Mucosa of gallbladder (tissue), 1 donor: ENCODE measurements at places on chromosomes 5 and 9. TPM values are rescaled to one million over a fixed set of nuclear protein-coding genes. Genes with fewer than 3 reads are reported as not detected.

The SPATA31E1 gene
- not detected for total RNA-seq

DNA sequence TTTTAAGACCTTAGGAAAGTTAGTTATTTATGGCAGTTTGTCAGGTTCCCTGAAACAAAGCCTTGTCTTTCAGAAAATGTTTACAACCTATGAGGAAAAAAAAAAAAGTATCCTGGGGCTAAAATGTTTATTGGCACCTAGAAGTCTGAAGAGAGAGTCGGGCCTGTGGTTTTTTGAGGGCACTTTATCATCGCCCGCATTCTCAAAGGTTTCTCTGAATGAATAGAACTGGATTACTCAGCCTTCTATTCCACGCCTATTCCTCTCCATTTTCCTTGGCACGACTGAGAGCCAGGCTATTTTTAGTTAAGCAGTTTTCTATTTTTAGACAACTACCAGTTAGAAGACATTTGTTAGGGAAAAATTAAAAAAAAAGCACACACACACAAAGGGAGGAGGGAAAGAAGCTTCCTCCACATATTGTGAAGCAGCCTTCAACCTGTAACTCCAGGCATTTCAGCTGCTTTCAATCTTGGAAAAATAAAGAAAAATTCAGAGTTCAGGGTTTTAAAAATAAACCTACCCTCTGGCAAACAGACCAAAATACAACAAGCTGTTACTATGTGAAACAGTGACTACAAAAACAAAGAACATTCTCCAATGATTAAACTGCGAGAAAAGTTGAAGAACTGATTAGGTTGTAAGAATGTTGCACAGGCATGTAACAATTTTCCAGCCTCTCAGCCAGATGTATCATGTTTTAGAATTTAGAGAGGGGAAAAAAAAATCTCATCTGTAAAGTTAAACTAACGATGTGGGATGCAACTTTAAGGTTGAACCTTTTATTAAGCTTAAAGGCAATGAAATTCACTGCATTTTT, 97.0 kb downstream of the MEF2C start:
- DNase-seq, result peak; percentile 69

The CBY3 gene
- not detected for total RNA-seq

DNA sequence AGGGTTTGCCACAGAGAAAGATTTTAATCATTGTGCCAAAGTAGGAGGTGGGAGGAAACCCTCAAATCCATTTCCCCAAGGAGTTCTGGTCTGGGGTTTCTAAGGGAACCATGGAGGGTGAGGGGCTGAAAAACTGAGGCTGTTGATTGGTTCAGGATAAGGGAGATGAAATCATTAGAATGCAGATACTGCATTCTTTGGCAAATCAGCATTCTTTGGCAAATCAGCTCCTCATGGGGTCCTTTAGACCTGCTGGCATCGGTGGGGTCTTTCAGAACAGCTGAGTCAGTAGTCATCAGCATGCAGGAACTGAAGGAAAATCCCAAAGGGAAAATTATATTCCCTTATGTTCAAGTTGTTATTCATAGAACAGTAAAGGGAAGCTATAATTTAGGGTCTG, 585.5 kb downstream of the ISL1 start:
- DNase-seq, result no peak

- DNase-seq, result no peak
Observed at GRCh38 chr5:11734369-11734768, 169.9 kb downstream of the CTNND2 start.

- DNase-seq, result no peak
Observed at GRCh38 chr9:126991183-126991582, 76.6 kb downstream of the RALGPS1 start.

DNA sequence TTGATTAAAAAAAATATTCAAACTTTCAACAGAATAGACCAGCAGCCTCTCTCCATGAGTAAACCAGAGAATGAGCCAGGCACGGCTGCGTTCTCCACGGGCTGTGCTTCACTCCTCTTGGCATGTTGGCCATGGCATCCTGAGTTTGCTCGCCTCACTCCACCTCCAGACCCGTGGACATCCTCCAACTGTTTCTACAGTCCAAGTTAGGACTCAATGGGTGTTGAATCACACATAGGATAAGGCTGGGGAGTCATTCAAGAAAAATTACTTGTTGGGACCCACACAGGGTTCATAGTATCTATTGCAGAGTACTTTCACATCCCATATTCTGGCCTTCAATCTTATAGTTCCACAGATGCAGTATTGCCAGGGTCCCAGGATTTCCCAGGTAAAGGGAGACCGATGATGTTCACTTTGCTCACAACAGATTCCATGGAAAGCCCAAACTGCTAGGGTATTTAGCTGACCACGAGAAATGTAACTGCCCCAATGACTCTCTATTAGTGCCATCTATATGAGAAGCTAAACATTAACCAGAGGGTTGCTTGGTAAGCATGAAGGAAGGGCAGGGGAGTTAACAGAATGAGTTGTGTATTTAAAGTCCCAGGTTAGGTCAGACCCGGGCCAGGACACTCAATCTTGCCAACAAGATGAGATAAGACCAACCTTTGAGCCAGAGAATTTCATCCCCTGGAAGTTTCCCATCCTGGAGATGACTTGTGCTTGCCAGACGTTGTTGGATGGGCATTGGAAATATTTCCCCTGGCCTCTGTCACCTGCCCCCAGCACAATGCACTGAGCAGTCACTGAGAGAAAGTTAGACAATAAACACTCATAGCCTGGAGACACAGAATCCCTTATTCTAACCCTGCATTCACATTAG, 19.7 kb upstream of the GDA start:
- peak; percentile 84 for DNase-seq

The CNTFR gene
- 23.0 TPM for total RNA-seq

- no peak for DNase-seq
Observed at GRCh38 chr5:167294882-167295680, 996.4 kb upstream of the WWC1 start.

GRCh38 chr5:54753034-54753433, 232.4 kb downstream of the ESM1 start:
- no peak for DNase-seq

The PFN3 gene
- not detected for total RNA-seq

- no peak for DNase-seq
Observed at GRCh38 chr5:138748630-138749081, 4.6 kb upstream of the CTNNA1 start.

GRCh38 chr5:165231821-165232508, 1726.5 kb downstream of the MAT2B start:
- DNase-seq, result no peak

GRCh38 chr5:139378101-139378825, 4.8 kb downstream of the SLC23A1 start:
- no peak for DNase-seq

DNA sequence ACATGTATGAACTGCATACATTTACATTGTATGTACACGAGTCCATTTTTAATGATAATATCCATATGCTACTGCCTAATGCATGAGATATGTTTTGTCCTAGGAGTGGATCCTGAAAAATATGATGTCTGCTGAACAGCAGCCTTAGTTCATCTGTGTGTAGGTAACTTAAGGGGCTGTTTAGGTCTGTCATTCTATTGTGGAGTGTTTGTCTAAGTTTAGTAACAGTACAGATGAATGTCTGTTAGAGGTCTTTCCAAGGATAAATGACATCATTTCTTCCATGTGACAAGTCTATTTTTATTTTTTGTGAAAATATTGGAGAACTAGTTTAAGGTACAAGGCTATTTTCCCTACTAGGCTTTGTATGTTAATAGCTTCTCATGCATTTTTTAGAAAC, 22.6 kb upstream of the CCDC112 start:
- no peak for DNase-seq

DNA sequence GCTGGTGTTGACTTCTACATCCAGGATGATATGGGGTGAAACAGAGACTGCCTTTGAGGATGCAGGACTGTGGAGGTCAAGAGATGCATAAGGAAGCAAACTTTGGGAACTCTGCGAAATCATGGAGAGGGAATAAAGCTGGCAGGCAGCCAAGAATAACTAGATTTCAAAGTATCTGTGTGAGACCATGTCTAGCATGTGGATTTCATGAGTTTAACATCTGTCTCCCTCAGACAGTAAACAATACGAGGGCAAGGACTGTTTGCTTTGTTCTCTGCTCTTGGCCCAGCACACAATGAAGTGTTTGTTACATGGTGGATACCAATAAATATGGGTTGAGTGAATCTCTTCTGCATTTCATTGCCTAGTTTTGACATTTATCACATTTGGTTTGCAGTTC, 71.3 kb downstream of the RASEF start:
- no peak for DNase-seq

The ENHO gene
- total RNA-seq, result 1.7 TPM

DNA sequence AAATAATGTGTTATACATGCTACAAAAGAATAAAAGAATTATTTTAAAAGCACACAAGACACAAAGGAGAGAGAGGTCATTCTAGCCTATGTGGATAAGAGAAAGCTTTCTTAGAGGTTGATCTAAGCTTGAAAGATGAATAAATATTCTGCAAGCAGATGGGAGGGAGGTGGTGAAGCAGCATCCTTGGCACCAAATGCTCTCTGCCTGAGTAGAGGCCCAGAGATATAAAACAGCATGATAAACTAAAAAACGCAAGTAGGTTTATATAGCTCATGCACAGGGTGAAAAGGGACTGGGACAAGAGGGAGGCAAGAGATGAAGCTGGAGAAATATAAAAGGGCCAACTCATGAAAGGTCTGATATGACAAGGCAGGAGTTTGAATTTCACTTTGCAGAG, 283.2 kb upstream of the POU5F2 start:
- no peak for DNase-seq

- DNase-seq, result no peak
Observed at GRCh38 chr5:124212934-124213333, 533.5 kb downstream of the ZNF608 start.

DNA sequence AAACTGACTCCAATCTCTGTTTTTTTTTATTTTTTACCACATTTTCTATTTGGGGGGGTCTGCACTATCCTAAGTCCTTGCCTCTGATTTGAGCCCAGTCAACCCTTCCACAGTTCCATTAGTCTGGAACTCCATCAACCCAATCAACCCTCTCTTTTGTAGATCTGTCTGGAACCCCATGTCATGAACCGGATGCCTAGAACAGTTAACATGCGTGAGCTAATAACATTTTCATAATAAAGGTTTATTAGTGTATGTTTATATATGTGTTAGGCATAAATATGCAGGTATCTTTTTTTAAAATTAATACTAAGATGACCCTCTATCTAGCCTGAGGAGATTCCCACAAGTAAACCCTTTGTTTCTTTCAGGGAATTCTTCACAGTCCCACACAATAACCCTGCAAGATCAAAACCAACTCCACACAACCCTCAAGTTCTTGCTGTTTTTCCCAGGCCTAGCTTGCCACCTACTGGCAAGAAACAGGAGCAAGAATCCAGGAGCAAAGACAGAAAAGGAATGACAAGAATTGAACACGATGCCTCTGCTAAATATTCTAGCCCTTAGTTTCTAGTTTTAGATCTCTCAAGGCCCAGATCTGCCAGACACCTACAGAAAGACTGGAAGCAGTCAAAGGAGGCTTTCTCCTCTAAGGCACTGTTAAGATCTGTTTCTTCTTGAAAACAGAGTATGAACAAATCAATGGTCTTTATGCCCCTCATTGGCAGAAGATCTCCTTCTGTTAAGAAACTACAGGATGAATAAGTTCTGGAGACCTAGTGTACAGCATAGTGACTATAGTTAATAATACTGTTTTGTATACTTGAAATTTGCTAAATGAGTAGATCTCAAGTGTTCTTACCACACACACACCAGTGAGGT, 100.4 kb downstream of the TRIM36 start:
- peak; percentile 31 for DNase-seq

GRCh38 chr9:78620764-78621163, 323.8 kb downstream of the PSAT1 start:
- DNase-seq, result no peak

The CLIC3 gene
- total RNA-seq, result 2.2 TPM

GRCh38 chr5:56951126-56951945, 587 bp downstream of the MIER3 start:
- DNase-seq, result no peak

The SCGB3A1 gene
- 1.3 TPM for total RNA-seq

The ADAMTS6 gene
- 19.0 TPM for total RNA-seq
